ENCODE measurements at places on chromosomes 3 and 15. TPM values are rescaled to one million over a fixed set of nuclear protein-coding genes. Genes with fewer than 3 reads are reported as not detected.

SCN5A gene
- 23.7 TPM for total RNA-seq

SMCO1 gene
- total RNA-seq: not detected

GOLGA8T gene
- total RNA-seq: not detected

ZNF654 gene
- total RNA-seq: 35.0 TPM

ANKUB1 gene
- total RNA-seq: not detected

NOX5 gene
- 0.07 TPM for total RNA-seq

SI gene
- total RNA-seq: not detected

TMEM207 gene
- not detected for total RNA-seq

HRG gene
- not detected for total RNA-seq

EBLN2 gene
- 12.4 TPM for total RNA-seq

GNAT1 gene
- not detected for total RNA-seq

WNT7A gene
- not detected for total RNA-seq

BCHE gene
- 0.13 TPM for total RNA-seq
